ENCODE measurements at places on chromosomes 4 and X. TPM values are rescaled to one million over a fixed set of nuclear protein-coding genes. Genes with fewer than 3 reads are reported as not detected.

The COX7B2 gene
- total RNA-seq: not detected

The BEND2 gene
- total RNA-seq: not detected

The TRMT2B gene
- total RNA-seq: 21.0 TPM

The PPEF1 gene
- not detected for total RNA-seq

The EFHC2 gene
- not detected for total RNA-seq

The ODAM gene
- total RNA-seq: not detected

The HSFX2 gene
- total RNA-seq: 0.53 TPM

The TEX13C gene
- total RNA-seq: not detected

The VGLL1 gene
- not detected for total RNA-seq

The FRG2 gene
- not detected for total RNA-seq

The DMD gene
- 0.32 TPM for total RNA-seq

The CASP6 gene
- 20.8 TPM for total RNA-seq

The SLC4A4 gene
- 2.5 TPM for total RNA-seq

The FAM9C gene
- not detected for total RNA-seq

The EGF gene
- total RNA-seq: not detected
